ENCODE measurements at places on chromosomes 11 and 22. TPM values are rescaled to one million over a fixed set of nuclear protein-coding genes. Genes with fewer than 3 reads are reported as not detected.

- no peak overlapping the region for H3K27ac ChIP-seq
- no peak for ATAC-seq
- H3K27me3 ChIP-seq: peaks cover 23% of the 10 kb centered on the region
- H3K36me3 ChIP-seq: no peaks in the 10 kb centered on the region
Measured at GRCh38 chr11:36121054-36121453, 168.2 kb downstream of the COMMD9 start.

Gene GDPD4
- not detected for total RNA-seq

DNA sequence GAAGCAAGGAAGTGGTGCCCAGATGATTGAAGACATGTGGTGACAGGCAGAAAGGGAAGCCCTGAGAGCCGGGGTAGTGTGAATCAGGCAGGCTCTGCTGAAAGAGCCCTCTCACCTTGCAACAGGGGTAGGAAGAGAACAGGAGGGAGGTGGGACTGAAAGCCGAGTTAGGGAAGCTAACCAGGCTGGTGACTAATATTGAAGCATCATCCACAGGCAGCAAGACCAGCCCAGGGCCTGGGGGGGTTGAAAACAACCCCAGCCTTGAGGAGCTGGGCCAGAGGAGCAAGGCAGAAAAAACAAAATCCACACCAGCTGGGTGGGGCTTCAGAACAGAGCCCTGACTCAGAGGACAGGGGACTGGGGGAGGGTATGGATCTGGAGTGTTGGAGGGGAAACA lies 35.0 kb upstream of the CRTAM start:
- peak overlapping the region; percentile 47 for H3K27ac ChIP-seq
- peaks cover 3% of the 10 kb centered on the region for H3K4me1 ChIP-seq
- H3K27me3 ChIP-seq: no peaks in the 10 kb centered on the region
- H3K4me3 ChIP-seq: no peak overlapping the region
- peak; percentile 47 for ATAC-seq
- H3K36me3 ChIP-seq: peaks cover 56% of the 10 kb centered on the region

GRCh38 chr22:36440429-36441002 lies 40.9 kb downstream of the TXN2 start:
- H3K4me1 ChIP-seq: peaks cover 20% of the 10 kb centered on the region
- peak overlapping the region; percentile 38 for H3K4me3 ChIP-seq
- no peaks in the 10 kb centered on the region for H3K36me3 ChIP-seq
- ATAC-seq: peak; percentile 62
- no peaks in the 10 kb centered on the region for H3K27me3 ChIP-seq

DNA sequence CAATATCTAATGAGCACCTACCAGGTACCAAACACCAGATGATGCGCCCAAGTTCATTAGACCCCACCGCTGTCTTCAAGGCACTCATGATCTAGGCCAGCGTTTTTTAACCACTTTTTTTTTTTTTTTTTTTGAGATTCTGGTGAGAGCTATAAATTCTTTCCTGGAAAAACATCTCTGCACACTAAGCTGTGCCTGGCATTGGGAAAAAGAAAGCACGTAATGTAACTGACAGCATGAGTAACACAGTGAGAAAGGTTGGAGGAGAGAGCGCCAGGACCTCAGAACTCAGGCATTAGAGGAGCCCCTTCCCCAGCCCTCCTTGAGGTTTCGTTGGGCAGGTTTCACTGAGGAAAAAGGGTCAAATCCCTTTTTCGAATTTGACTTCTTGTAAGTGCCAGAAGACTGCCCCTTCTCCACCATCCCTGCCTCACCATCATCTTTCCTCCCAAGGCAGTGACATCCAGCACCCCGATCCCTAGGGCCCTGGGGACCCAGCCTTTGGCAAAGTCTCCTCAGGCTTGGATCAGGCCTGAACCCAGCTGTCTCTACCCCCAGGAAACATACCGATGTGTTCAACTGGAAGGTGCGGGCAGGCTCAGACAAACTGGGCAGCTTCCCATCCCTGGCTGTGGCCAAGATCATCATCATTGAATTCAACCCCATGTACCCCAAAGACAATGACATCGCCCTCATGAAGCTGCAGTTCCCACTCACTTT lies 26.1 kb upstream of the SMIM35 start:
- peaks cover 9% of the 10 kb centered on the region for H3K27me3 ChIP-seq
- H3K4me1 ChIP-seq: peaks cover 7% of the 10 kb centered on the region
- no peaks in the 10 kb centered on the region for H3K36me3 ChIP-seq

DNA sequence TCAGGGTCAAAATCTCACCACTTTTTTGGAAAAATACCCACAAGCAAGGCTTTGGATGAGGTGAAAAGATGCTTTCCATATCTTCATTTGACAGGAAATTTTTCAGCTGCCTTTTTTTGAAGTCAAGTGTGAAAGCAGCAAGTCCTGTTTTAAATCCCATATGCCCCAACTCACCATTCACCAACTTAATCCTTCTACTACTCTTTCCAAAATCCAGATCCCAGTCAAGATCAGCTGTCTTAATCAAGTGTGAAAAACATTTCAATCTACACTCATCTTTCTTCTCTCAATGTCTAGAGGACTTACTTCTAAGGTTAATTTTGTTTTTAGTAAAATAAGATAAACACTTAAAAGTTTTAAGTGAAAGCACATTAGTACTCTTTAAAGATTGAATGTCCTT lies 128.4 kb upstream of the CEP126 start:
- no peaks in the 10 kb centered on the region for H3K4me1 ChIP-seq
- H3K27me3 ChIP-seq: no peaks in the 10 kb centered on the region
- H3K27ac ChIP-seq: no peak overlapping the region
- H3K36me3 ChIP-seq: no peaks in the 10 kb centered on the region
- ATAC-seq: no peak

GRCh38 chr11:45909594-45910475 lies 2.8 kb upstream of the FREY1 start:
- H3K4me1 ChIP-seq: no peaks in the 10 kb centered on the region
- no peak for ATAC-seq
- H3K27me3 ChIP-seq: no peaks in the 10 kb centered on the region
- H3K27ac ChIP-seq: no peak overlapping the region

Gene HYLS1
- 9.2 TPM for total RNA-seq

Gene KRTAP5-11
- total RNA-seq: not detected

DNA sequence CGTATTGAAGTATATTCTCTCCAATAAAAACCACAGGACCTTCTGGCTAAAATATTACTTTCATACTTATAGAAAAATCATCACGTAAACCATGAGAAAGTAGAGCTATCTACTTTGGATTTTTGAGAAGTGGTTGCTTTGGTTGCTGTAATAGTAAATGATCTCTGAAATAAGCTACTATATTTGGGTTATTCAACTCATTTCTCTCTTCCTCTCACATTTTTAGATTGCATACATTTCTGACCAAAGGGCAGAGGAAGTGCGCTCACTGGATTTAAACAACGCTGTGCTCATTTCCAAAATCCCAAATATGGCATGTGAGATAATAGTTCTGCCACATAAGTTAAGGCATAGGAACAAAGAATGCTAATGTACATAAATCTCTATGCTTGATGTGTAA lies 357.0 kb downstream of the LRRC4C start:
- no peak overlapping the region for H3K27ac ChIP-seq
- no peaks in the 10 kb centered on the region for H3K36me3 ChIP-seq
- ATAC-seq: no peak
- no peak overlapping the region for H3K4me3 ChIP-seq

DNA sequence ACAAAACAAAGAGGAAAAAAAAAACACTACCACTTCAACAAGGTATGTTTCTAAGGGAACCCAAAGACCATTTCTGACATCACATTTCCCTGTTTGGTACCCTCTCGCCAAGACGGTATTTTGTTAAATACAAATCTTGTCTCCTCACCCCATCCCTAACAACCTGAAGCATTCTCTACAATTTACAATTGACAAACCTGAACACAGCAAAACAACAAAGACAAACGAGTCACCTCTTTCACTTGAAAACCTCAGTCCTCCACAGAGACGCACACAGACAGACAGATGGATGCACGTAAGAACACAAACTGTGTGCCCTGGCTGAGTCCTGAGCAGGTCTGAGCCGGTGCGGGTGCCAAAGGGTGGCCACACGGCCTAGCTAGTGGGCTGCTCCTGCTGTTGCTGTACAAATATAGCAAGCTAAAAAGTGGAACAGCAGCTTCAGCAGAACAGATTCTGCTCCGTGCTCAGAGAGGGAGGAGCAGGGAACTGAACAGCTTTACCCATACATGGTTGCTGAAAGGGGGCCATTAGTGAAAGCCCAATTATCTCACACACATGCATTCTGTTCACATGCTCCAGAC lies 28.5 kb downstream of the CELF1 start:
- ATAC-seq: peak; percentile 50
- H3K4me3 ChIP-seq: peak overlapping the region; percentile 75
- H3K27ac ChIP-seq: peak overlapping the region; percentile 84
- H3K36me3 ChIP-seq: peaks cover 30% of the 10 kb centered on the region
- H3K27me3 ChIP-seq: no peaks in the 10 kb centered on the region
- peaks cover 31% of the 10 kb centered on the region for H3K4me1 ChIP-seq

DNA sequence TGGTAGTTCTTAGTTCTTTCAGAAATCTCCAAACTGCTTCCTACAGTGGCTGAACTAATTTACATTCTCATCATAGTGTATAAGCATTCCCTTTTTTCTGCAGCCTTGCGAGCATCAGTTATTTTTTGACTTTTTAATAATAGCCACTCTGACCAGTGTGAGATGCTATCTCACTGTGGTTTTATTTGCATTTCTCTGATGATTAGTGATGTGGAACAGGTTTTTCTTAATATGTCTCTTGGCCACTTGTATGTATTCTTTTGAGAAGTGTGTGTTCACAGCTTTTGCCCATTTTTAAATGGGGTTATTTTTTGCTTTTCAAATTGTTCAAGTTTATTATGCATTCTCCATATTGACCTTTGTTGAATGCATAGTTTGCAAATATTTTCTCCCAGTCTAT lies 459.3 kb downstream of the NTM start:
- H3K4me3 ChIP-seq: no peak overlapping the region
- peaks cover 6% of the 10 kb centered on the region for H3K27me3 ChIP-seq
- no peak overlapping the region for H3K27ac ChIP-seq
- ATAC-seq: no peak
- no peaks in the 10 kb centered on the region for H3K36me3 ChIP-seq

Gene DYNC2H1
- 2.2 TPM for total RNA-seq

DNA sequence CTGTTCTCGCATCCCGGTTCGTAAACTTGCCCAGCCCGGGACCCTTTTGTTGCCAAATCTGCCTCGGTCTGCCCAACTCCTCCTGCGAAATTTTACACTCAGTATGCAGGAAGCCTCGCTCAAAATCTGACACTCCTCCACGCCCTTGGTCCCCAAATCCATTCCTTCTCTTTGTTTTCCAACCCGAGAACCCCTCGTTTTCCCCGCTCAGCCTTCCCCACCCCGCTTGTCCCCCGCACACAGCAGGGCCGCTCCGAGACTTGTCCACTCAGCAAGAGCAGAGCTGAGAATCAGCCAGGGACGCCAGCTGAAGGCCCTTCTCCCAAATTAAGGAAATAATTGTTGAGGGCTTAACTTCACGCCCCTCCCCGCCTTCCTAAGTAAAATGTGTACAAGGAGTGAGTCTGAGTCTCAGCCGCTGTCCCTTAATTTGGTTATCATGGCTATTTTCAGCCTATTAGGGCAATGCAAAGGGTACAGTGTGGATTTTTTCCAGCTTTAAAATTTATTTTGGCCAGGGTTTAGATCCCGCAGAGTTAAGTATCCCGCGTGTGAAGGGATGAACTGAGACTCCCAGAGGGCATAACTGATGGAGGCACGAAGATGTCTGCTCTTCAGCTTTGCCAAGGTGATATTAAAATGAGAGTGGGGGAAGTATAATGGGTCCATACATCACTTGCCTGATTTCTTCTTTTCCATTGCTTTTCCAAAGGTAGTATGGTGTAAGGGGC lies 581 bp upstream of the FBXO3 start:
- peaks cover 31% of the 10 kb centered on the region for H3K4me1 ChIP-seq
- peaks cover 7% of the 10 kb centered on the region for H3K36me3 ChIP-seq
- H3K4me3 ChIP-seq: peak overlapping the region; percentile 94
- peak overlapping the region; percentile 85 for H3K27ac ChIP-seq
- peaks cover 2% of the 10 kb centered on the region for H3K27me3 ChIP-seq

DNA sequence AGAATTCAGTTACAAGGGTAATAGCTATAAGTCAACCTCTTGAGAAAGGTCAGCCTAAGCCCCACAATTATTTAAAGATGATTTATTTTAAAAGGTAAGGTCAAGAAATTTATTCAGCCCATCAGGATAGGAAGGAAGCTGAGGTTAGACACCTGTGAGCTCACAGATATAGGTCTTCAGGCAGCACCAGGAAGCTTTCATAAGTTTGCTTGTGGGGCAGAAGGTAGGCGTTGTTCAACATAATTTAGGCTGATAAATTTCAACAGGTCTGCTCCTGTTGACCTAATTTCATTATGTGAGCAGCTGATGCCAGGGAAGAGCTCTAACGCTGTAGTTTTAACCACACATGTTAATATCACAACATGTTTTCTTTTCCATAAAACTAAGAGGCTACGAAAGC lies 118.1 kb upstream of the APOA1 start:
- H3K4me3 ChIP-seq: peak overlapping the region; percentile 7
- no peaks in the 10 kb centered on the region for H3K27me3 ChIP-seq
- H3K36me3 ChIP-seq: peaks cover 64% of the 10 kb centered on the region
- no peak for ATAC-seq
- H3K4me1 ChIP-seq: peaks cover 32% of the 10 kb centered on the region
- peak overlapping the region; percentile 66 for H3K27ac ChIP-seq

- H3K4me3 ChIP-seq: peak overlapping the region; percentile 98
- peak overlapping the region; percentile 71 for H3K27ac ChIP-seq
- H3K36me3 ChIP-seq: peaks cover 70% of the 10 kb centered on the region
- ATAC-seq: no peak
- H3K4me1 ChIP-seq: peaks cover 22% of the 10 kb centered on the region
Measured at GRCh38 chr11:62851807-62852522, 12.6 kb upstream of the WDR74 start.

DNA sequence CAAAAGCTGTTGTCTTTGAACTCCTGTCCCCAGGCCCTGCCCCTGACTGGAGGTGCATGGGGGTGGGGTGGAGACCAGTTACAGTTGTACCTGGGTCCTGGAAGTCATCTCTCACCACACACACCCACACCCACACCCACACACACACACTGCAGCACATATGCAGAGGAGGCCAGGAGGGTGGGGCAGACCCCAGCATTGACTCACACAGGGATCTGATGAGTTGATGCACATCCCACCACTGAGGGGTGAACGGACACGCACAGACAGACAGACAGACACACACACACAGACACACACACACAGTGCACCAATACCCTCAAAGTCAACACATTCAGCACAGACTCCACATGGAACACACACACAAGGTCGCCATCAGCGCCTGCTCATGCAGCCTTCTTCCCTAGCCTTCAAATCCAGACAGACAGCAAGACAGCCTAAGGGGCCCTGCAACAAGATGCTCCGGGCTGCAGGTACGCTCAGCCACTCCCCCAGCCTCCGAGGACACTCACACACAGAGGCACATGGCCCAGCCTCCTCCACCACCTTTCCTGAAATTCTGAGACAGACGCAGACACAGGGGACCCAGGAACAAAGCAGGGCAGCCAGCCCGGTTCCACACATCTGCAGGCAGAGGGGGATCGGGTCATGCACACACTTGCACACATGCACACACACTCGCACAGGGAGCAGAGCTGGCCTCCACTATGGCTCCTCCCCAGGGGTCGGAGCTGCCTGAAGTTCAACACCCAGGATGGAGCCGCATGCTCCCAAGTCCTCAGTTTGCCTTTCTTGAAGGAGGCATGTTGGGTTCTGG lies 26.5 kb downstream of the SYT7 start:
- H3K27ac ChIP-seq: no peak overlapping the region
- H3K4me3 ChIP-seq: no peak overlapping the region
- ATAC-seq: peak; percentile 37
- no peaks in the 10 kb centered on the region for H3K36me3 ChIP-seq

- H3K36me3 ChIP-seq: peaks cover 19% of the 10 kb centered on the region
- no peaks in the 10 kb centered on the region for H3K27me3 ChIP-seq
- no peak overlapping the region for H3K4me3 ChIP-seq
- no peaks in the 10 kb centered on the region for H3K4me1 ChIP-seq
Measured at GRCh38 chr22:44151676-44152075, 29.0 kb upstream of the PARVG start.

Gene MUC5B
- not detected for total RNA-seq

Gene PATE4
- not detected for total RNA-seq
